Activated CD4-positive, alpha-beta memory T cell treated with anti-CD3 and anti-CD28 coated beads for 36 hours (primary cell): ENCODE measurements at places on chromosomes 12 and 14. TPM values are rescaled to one million over a fixed set of nuclear protein-coding genes. Genes with fewer than 3 reads are reported as not detected.

DHRS2 gene
- total RNA-seq = 2.6 TPM

NAP1L1 gene
- total RNA-seq = 889 TPM

NTF3 gene
- total RNA-seq = not detected

SERPINA9 gene
- total RNA-seq = not detected

TRIM9 gene
- 0.36 TPM for total RNA-seq

BCAT1 gene
- total RNA-seq = 17.6 TPM

TMEM132C gene
- not detected for total RNA-seq

TAS2R31 gene
- 1.1 TPM for total RNA-seq

ZNF641 gene
- 9.3 TPM for total RNA-seq

TAS2R42 gene
- not detected for total RNA-seq

KLRD1 gene
- total RNA-seq = 0.22 TPM

ZDHHC22 gene
- not detected for total RNA-seq

PROX2 gene
- 0.33 TPM for total RNA-seq

GDF3 gene
- not detected for total RNA-seq

NKX2-1 gene
- total RNA-seq = not detected

KRT78 gene
- not detected for total RNA-seq

CLEC9A gene
- not detected for total RNA-seq

MGP gene
- not detected for total RNA-seq

MYO1H gene
- total RNA-seq = not detected

SERPINA12 gene
- total RNA-seq = not detected

RIPK3 gene
- total RNA-seq = 11.8 TPM

SMOC1 gene
- not detected for total RNA-seq
